ENCODE measurements at places on chromosomes 6 and 20.

GRCh38 chr6:26031151-26031594, 56.1 kb upstream of the HFE start:
- peak; percentile 41 for DNase-seq

DNA sequence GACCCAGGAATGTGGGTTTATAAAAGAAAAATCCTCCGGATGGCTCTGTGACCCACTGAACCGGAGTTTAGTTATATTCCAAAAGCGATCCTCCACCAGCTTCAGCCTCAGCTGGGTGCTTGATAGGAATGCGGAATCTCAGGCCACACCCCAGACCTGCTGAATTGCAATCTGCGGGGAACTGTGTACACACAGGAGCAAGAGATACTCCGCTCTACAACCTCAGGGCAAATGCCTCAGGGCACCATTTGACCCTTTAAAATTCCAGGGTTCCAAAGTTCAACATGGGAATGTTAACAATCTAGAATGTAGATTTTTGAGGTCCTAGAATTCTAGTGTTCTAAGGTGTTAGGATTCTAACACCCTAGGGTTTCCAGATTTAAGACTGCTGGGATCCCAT, 10.8 kb downstream of the BPIFA2 start:
- no peak for DNase-seq

- no peak for DNase-seq
These were observed 252.9 kb upstream of the NRSN1 start for GRCh38 chr6:23873161-23873560.

DNA sequence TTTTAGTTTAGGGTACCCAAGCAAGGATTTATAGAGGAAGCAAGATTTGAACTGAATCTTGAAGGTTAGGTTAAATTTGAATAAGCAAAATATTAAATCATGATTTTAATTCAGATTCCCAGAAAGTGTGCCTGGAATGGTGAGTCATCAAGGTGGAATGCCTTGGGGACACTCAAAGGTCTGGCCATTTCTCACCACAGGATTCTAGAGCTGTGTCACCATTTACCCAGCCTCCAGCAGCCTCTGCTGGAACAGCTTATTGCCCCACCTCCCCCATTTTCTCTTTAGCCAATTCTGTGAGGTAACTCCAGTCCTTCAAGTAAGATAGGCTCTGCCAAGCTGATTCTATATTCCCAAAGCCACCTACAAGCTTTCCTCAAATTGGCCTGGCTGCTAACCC, 181.4 kb downstream of the SIM1 start:
- DNase-seq = no peak

DNA sequence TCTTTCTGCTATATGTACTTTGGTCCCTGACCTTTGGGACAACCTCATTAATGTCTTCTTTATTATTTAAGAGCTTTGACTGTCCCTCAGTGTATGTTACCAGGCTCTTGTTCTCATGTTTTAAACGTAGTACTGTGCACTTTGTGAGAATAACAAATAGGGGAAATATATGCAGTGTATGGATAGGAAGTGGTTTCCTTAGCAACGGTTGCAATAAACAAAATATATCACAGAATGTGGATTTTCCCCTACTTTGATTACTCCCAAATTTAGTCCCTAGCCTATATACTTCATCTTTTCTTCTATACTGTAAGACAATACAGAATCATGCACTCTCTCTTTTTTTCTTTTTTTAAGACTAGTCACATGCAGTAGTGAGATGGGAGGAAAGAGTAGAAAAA, 123.8 kb upstream of the AKIRIN2 start:
- no peak for DNase-seq

GRCh38 chr6:155527443-155527842, 71.8 kb upstream of the NOX3 start:
- no peak for DNase-seq

DNA sequence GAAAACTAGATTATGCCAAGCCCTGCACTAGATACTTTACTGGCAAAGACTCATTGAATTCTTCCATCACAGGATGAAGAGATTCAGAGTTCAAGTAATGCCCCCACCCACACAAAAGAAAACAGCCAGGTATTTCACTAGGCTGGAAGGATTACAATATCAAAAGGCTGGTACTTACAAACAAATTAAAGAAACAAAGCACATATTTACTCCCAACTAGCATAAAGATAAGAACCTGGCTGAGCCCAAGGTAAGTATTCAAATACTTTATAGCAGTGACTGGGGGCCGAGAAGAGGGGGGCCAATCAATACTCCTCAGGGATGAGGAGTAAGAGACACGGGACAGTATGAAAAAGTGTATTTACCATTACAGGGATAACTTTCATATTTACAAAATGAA, 3.7 kb downstream of the ACOT8 start:
- no peak for DNase-seq

DNA sequence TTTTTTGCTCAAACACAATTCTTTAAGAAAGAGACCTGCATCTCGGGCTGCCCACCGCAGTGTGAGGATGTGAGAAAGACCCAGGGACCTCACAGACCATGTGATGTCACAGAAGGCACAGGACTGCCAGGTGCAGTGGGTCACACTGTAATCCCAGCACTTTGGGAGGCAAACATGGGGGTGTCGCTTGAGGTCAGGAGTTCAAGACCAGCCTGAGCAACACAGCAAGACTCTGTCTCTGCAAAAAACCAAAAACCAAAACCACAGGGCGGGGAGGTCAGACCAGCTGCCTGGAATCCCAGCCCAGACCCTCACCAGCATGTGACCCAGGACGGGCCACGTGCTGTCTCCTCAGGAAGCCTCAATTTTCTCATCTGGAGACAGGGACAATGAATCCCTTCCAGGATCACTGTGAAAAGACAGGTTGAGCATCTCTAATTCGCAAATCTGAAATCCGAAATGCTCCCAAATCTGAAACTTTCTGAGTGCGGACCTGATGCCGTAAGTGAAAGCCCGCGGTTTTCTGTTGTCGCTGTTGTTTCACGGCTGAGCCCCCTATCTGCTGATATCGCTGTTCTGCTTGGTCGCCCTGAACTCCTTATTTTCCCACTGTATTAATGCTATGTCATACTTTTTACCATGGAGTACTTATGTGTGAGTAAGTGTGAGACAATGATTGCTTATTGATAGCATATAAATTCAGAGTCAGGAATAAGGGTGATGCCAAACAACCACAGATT, 159.5 kb upstream of the PTPN1 start:
- DNase-seq = no peak

- peak; percentile 37 for DNase-seq
These were observed 26.5 kb downstream of the FYN start for GRCh38 chr6:111846492-111847409.

- DNase-seq = no peak
These were observed 502 bp downstream of the DXO start for GRCh38 chr6:31971279-31971992.

GRCh38 chr6:72084992-72085569, 198.7 kb downstream of the RIMS1 start:
- peak; percentile 8 for DNase-seq

DNA sequence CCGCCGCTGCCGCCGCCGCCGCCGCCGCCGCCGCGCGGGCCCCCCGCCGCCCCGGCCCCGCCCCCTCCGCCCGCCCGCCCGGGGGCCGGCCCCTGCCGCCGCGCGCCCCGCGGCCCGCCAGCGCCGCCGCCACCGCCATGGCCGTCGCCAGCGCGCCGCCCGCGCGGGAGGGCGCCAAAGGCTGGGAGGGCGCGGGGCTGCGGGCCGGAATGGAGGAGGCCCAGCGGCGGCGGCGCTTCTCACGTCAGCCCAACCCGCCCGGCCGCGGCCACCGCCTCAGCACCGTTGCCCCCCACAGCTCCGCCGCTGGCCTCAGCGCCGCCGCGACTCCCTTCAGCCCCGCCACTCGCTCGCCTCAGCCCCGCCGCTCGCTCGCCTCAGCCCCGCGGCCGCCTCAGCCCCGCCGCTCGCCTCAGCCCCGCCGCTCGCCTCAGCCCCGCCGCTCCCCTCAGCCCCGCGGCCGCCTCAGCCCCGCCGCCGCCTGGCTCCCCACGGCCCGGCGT, 258 bp downstream of the PHF10 start:
- DNase-seq = peak; percentile 57

DNA sequence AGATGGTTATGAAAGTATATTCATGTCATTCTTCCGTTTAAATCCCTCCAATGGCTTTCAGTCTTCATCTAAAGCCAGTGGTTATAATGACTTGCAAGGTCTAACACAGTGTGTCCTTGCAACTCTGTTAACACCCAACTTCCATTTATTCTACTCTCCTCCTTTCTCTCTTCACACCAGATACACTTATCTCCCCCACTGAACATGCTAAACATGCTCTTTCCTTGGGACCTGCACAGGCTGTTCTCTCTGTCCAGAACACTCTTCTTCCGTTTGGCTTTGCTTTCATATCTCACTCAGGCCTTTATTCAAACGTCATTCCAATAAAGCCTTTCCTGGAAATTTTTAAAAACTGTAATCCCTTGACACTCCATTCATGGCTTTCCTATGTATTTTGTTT, 91.5 kb downstream of the EPHA7 start:
- no peak for DNase-seq

GRCh38 chr6:129110690-129111343, 227.9 kb downstream of the LAMA2 start:
- DNase-seq = no peak

GRCh38 chr6:4496284-4496683, 279.9 kb upstream of the CDYL start:
- no peak for DNase-seq

GRCh38 chr6:106547601-106548453, 81.5 kb downstream of the RTN4IP1 start:
- DNase-seq = no peak

DNA sequence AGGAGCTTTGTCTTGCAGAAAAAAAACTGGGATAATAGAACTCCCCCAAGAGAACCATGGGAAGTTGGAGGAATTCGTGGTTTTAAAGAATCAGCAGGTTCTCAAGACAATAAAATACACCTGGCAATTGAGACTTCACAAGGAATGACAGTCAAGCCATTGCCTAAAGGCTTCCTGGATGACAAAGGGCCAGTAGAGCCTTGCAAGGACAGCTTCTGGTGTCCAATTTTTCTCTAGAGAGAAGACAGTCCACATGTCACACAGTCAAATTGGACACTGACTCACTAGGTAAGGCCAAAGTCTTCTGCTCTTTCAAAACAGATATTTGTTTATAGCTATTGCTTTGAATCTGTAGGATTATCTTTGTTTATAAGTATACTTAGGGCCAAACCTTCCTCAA, 80.3 kb upstream of the BMP5 start:
- no peak for DNase-seq

DNA sequence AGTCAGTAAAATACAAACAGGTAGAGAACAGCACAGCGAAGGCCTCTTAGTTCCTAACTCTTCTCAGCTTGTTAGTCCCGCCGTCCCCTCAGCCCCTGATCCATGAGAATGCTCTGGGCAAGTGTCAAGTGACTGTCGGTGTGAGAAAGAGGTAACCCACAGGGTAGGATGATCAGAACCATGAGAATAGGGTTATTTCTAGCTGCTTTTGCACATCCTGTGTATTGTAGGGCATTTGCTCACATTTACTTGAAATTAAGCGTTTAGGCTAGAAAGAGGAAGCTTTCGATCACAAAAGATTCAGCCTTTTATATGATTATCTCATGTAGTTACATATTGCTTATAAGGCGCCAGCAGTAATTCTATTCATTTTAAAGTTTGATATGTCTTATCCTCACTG, 103.0 kb upstream of the PDE10A start:
- DNase-seq = no peak

DNA sequence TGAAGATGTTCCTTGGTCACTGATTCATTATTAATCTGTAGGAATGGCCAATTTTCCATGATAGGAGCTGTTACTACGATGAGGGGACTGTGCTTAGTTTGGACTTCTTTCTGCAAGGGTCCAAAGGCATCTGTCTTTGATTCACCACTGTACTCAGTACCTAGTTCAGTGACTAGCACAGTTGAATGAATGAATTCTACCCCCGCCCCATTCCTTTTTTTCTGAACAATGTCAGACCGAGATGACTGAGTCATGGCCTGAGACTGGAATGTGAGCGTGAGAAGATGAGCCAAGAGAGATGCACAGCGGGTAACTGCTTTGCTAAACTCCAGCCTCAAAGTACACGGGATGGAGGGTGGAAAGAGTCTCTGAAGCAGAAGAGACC, 419 bp upstream of the SNHG17 start:
- no peak for DNase-seq

- peak; percentile 54 for DNase-seq
These were observed 534 bp upstream of the AKIRIN2 start for GRCh38 chr6:87702589-87702945.

- no peak for DNase-seq
These were observed 56.8 kb downstream of the CEBPB start for GRCh38 chr20:50247196-50248094.

- DNase-seq = no peak
These were observed 28.5 kb upstream of the CITED2 start for GRCh38 chr6:139402876-139403386.

- DNase-seq = peak; percentile 89
These were observed 3.0 kb downstream of the ARID1B start for GRCh38 chr6:156780102-156780641.

- no peak for DNase-seq
These were observed 141.9 kb downstream of the GRM4 start for GRCh38 chr6:34003962-34004361.

- no peak for DNase-seq
These were observed 37.1 kb downstream of the PPP1R16B start for GRCh38 chr20:38842558-38842981.

- DNase-seq = no peak
These were observed 78.4 kb upstream of the ATXN1 start for GRCh38 chr6:16839631-16840179.

DNA sequence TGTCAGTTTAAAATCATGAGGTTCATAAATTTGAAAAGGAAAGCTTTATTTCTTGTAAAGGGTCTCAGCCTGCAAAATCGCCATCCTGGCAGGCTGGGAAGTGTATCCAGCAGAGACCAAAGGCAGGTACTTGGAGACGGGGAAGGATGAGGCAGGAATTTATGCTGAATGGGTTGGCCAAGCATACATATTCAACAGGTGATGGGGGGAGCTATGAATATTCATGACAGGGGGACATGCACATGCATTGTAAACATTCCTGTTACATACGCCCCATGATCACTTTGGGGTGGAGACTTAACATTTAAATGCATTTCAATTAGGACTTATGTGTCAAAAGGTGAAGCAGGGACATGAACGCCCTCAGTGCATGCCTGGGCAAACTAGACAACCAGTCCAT, 9.8 kb upstream of the SLC22A1 start:
- no peak for DNase-seq

- no peak for DNase-seq
These were observed 106.2 kb downstream of the DTD1 start for GRCh38 chr20:18694071-18694470.

GRCh38 chr20:57831993-57832585, 122.3 kb upstream of the PMEPA1 start:
- DNase-seq = no peak

GRCh38 chr6:87210979-87211378, 55.6 kb downstream of the ZNF292 start:
- no peak for DNase-seq

Data from NCI-H345 (cell line).